CD14-positive monocyte (primary cell): ENCODE measurements at places on chromosomes 3 and 15.

DNA sequence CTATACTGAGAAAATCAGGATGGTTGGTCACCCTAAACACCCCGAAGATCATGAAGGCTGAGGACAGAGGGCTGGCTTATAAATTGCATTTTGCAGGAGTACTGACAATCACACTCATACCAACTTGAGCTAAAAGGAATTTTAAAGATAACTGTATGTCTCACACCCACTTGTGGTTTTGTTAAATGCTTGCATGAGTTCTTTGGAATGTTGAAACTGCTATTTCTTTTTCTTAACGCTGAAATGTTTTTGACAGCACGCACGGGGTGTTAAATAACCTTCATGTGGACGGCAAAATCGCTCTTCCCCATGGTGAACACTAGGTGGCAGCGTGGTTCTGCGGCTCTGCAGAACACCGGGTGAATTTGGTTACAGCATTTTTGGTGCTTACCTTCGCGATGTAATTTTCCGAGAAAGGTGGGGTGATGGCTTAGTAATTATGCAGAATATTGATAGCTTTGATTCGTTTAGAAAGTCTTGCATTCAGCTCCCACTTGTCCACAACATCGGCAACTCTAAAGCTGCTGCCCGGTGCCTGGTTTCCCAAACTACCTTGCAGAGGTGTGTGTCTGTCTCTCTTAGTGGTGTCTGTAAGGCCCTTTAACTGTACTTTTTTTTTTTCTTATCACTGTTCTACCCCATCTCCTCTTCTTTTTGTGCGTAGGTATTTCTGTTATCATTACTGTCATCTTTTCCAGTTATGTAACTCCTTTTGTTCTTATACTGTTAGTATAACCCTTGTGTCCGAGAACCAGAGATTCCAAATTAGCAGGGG is 51.7 kb downstream of the ARNT2 start:
- DNase-seq = peak; percentile 51

- DNase-seq = no peak
Observed at GRCh38 chr3:198030726-198031125, 70.7 kb downstream of the LMLN start.

GRCh38 chr3:111332488-111333080 is 209.4 kb upstream of the CD96 start:
- DNase-seq = no peak

DNA sequence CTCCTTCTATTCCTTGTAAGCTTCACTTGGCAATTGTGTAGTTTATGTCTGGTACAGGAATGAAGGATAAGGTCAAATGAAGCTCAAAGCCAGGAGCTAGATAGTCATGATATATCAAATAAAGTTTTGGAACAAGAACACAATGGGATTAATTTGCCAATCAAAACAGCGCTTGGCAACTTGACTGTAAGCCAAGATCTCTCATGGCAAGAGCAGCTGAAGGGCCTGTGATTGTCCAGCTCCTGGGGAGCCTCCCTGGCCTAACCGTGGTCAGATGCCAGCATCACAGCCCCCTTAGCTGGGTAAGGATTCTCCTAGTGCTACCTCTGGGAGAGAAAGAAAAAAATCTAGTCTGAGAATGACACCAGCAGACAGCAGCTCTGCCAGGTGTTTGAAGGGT is 97.2 kb downstream of the LIPC start:
- DNase-seq = no peak

DNA sequence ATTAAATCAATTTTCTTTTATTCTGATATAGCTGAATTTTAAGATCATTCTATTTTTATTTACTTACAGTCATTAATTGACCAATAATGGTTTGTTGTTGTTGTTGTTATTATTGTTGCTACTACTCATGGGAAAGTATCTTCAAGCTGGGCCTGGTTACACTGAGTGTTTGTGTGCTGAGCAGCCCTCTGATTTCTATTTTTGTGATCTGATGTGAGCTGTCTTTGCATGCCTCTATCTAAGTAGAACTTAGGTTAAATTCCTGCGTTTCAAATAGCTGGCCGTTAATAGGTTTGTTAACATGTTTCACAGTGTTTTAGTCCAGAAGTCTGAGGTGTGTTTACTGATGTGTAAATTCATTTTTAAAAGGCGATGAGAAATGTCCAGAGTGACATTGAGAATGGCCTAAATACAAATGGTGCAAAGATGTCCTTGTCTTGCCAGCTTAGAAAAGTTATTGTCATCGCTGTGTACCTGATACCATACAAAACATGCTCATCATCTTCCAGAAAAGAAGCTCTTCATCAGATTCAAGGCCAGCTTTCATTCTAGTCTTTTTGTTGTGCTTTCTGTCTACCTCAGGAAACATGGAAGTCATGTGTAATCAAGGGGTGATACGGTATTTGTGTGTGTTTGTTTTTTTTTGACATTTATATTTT is 15.8 kb downstream of the ARIH2 start:
- DNase-seq = no peak

DNA sequence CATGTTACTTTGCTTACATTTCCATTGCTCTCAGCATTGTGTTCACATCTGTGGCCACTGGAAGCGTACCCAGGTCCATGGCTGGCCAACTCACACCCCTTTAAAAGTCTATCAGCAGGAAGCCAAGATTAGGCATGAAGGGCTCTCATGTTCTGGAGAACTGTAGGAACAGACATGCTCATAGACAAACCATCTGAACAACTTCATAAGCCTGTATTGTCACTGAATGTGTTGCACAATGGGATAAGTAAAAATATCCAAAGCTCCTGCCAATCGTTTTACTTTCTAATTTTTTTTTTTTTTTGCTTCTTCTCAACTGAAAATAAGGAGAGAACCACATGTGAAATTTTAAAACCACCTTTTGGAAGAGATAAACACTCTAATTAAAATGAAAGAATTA is 6.4 kb downstream of the RPLP1 start:
- no peak for DNase-seq

DNA sequence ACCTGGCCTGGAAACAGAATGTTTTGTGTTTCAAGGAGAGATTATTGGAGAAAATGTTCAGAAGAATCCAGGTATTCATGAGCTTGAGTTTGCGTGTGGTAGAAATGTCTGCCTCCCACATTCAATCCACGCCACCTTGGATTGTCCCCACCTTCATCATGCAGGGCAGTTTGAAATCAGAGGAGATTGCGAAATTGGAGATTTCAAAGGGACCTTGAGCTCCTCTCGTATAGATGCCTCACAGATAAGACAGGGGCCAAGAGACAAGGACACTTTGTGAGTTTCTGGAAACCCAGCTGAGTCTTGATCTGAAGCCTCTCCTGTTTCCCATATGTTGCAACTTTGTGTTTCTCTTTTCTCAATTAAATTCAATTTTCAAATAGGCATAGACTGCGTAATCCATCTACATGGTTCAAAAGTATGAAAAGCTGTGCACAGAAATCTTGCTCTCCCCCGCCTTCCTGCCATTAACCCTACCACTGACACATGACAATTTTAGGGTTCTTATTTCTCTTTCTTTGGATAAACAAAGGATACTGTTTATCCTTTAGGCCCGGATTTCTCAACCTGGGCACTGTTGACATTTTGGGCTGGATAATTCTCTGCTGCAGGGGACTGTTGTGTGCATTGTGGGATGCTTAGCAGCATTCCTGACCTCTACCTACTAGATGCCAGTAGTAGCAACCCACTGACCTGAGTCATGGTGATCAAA is 53.8 kb downstream of the CMTM8 start:
- no peak for DNase-seq

DNA sequence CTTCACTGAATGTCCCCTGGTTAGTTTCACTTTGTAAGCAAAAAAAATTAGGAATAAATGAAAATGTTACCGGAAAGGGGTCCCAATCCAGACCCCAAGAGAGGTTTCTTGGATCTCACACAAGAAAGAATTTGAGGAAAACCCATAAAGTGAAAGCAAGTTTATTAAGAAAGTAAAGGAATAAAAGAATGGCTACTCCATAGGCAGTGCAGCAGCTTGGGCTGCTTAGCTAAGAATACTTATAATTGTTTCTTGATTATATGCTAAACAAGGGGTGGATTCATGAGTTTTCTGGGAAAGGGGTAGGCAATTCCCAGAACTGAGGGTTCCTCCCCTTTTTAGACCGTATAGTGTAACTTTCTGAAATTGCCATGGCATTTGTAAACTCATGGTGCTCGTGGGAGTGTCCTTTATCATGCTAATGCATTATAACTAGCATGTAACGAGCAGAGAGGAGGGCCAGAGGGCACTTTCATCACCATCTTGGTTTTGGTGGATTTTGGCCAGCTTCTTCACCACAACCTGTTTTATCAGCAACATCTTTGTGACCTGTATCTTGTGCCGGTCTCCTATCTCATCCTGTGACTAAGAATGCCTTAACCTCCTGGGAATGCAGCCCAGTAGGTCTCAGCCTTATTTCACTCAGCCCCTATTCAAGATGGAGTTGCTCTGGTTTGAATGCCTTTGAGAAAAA is 41.0 kb upstream of the CMSS1 start:
- no peak for DNase-seq

- no peak for DNase-seq
Observed at GRCh38 chr3:101838691-101839090, 10.6 kb upstream of the NFKBIZ start.

GRCh38 chr3:111143-112069 is 85.2 kb upstream of the CHL1 start:
- DNase-seq = no peak

- peak; percentile 61 for DNase-seq
Observed at GRCh38 chr3:134598763-134599545, 51.9 kb downstream of the KY start.

- DNase-seq = no peak
Observed at GRCh38 chr3:126454025-126454424, 21.7 kb downstream of the ZXDC start.

DNA sequence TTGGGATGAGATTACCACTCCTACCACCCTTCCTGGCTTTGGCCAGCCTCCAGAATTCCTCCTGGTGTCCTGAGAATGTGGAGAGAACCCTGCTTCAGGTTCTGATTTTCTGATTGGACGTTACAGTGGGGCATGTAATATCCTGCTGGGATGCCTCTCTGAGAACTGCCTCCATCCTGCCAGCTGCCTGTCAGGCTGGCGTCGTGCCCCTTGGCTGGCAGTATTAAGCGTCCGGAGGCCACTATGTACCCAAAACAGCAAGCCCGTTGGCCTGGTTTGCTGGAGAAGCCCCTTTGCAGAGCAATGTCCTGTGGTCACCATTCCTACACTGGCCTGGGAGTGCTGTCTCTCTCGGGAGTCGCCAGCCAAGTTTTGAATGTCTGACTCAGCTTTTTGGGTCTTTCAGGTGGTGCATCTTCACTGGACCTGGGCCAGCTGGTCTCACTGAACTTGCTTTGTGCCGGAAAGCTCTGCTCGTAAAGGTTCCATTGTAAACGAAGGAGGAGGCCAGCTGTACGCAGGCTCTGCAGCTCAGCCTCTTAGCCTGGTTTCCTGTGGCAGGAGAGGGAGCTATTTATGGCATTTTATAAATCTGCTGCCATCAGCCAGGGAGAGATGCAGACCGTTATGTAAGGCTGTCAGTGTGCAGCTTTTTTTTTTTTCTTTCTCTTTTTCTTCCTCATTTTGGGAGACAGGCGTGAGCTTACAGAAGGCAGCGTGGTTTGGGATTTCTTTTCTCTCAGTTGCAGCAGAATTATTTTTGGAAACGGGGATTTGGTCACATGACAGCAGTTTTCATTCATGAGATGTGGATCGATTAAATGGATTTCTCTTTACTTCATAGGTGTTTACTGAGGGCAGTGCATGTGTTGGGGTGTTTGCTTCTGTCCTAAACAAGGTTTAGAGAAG is 19.0 kb upstream of the TRAK1 start:
- no peak for DNase-seq

- DNase-seq = no peak
Observed at GRCh38 chr3:11774296-11774877, 72.3 kb downstream of the TAMM41 start.

DNA sequence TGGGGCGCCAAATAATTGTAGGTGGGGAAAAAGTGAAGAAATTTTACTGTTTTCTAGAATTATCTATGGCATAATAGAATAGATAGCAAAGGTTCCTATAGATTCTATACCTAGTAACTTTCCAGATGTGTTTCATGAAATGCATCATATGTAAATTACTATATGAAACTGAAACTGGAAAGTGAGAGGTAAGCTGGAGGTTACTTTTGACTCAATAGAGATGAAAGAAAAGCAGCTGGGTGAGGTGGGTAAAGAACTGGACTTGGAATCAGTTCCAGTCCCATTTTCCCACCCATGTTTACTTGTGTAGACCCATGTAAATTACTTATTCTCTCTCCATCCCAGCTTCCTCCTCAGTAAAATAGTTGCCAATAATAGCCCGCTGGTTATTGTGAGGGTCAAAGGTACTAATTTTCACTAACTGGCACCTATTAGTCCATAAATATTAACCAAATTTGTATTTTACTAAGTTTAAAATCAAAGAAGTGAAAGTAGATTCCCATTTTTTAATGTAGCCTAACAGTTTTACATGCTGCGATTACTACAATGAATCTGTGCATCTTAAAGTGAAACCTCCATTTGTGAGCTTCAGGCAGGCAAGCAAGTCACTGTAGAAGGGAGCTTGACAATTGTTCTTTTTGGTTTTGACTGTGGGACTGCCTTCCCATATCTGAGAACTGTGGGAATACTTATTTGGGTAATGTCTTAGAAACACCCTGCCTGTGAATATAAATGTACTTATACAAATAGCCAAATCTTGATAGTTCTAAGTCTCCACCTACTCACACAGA is 312.1 kb downstream of the SLC9A9 start:
- DNase-seq = no peak

DNA sequence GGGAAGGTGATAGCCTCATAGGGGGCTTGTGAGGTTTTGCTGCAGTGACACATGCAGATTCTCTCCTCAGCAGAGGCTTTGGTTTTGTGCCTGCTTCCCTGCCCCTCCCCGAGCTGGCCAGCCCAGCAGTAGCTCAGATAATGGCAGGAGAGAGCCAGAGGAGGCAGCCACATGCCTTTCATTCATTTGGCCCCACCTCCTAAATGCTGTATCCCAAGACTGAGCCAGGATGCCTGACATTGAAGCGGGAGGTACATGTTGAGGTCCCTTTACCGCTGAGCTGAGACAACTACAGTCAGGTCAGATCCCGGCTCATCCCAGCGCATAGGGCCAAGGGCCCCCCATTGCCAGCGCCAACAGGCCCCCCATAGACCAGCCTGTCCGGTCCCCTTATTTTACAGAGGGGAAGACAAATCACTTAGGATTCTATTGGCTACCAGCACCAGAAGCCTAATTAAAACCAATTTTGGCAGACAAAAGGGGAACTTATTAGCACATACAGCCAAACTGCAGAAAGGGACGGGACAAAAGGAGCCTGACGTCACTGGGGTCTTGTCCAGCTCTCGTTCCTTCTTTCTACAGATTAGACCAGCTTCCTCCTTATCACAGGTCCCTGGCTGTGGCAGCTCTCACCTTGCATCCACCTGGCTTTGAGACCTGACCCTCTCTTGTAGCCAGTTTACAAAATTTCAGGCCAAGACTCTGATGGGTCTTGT is 12.1 kb upstream of the POLG start:
- no peak for DNase-seq

DNA sequence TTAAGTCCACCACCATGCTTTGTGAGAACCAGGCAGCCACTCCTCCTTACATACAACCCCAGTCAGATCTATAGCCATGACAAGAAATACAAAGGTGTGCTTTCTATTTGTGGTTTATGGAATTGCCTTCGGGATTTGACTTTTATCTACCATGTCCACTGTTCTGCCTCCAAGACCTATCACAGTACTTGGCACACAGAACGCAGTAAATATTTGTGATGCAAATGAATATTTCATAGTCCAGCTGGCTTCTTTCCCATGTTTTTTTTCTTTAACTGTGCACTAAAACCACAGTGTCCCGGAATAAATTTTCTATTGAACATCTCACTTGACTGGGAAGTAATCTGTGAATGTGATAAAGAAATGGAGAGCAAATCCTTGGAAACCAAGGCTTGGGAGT is 314.7 kb downstream of the RORA start:
- DNase-seq = no peak
